ENCODE measurements at places on chromosomes 11 and 22. TPM values are rescaled to one million over a fixed set of nuclear protein-coding genes. Genes with fewer than 3 reads are reported as not detected.

- peak; percentile 10 for DNase-seq
Measured at GRCh38 chr11:131253656-131254151, 116.7 kb upstream of the NTM start.

GRCh38 chr11:39461066-39461465, 1998.4 kb downstream of the LRRC4C start:
- DNase-seq: no peak

DNA sequence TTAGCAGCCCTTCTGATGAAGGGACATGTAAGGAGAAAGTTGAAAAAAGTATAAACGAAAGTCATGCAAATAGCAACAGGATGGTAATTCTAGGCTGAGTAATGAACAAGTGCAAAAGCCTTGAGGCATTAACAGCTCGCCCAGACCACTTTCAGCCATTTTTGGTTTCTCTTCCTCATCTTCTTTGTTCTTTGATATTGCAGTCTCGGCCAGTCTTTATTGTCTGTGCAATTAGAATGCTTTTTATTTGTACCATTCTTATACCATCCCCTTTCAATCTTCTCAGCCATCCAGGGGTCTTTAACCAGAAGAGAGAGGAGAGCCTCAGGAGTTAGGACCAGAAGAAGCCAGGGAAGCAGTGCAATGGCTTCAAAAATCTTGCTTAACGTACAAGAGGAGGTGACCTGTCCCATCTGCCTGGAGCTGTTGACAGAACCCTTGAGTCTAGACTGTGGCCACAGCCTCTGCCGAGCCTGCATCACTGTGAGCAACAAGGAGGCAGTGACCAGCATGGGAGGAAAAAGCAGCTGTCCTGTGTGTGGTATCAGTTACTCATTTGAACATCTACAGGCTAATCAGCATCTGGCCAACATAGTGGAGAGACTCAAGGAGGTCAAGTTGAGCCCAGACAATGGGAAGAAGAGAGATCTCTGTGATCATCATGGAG, 7.3 kb downstream of the TRIM34 start:
- DNase-seq: no peak

DNA sequence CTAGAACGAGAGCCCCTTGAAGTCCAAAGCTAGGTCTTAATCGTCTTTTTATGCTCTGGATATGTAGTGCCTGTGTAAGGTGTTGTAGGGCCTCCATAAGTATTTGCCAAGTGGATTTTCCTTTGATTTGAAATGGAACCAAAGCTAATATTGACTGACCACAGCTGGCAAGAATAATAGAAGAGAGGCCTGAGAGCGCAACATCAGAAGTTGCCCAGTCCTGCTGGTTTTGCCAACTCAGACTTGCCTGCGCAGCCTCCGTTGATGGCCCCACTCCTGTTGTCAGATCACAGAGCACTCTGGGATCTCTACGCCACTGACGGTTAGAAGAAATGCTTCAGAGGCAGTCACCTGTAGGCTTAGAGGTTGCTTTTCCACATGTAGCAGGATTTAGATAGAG, 251.2 kb downstream of the TENM4 start:
- no peak for DNase-seq

DNA sequence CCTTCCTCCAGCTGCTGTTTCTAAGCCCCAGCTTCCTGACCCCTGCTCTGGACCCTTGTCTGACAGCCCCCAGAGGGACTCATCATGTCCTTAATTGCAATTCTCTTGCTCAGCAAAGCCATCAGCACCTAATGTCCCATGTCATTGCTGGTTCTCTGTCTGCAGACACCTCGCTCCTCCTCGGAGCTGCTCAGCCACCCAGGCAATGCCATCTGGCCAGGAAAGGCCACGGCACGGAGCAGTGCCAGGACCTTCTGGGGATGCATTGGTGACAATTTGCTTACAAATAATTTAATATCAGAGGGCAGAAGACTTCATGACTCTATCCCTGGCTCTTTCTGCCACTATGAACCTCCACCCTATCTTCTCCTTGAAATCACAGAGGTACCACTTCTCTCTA, 107.0 kb upstream of the THY1 start:
- DNase-seq: no peak

GRCh38 chr11:111937461-111937769, 272 bp downstream of the DIXDC1 start:
- DNase-seq: no peak

DNA sequence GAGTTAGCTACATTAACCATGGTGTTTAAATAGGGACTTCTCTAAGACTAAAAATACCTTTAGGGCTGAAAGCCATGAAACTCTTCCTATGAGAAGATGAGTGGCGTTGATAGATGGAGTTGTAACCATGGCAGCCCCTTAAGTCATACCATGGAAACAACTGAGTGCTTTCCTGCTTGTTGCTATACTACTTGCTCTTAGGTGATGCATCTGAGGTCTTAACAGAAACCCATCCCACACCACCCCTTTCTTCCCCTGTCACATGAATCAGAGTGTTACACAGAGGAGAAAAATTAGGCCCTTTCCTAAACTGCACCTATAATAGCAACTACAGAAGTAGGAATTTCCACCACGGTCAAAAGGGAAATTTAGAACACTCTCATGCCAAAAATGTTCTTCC, 64.3 kb upstream of the ZC3H12C start:
- no peak for DNase-seq

DNA sequence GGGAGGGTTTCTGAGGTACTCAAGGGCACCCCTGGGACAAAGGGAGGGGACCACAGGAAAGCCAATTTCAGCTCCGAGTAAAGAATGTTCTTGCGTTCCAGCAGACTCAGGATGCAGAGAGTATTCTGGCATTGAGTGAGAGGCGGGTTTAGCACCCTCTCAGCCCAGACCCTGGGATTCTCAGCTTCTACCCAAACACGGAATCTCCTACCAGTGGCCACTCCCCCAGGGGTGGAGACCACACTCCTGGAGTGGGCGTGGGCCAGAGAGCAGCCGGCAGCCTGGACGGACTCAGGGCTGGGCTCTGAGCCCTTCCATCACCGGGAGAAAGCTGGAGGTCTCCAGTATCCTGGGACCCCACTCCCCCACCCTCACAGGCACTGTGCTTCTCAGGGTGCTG, 26.1 kb upstream of the TTLL12 start:
- no peak for DNase-seq

DNA sequence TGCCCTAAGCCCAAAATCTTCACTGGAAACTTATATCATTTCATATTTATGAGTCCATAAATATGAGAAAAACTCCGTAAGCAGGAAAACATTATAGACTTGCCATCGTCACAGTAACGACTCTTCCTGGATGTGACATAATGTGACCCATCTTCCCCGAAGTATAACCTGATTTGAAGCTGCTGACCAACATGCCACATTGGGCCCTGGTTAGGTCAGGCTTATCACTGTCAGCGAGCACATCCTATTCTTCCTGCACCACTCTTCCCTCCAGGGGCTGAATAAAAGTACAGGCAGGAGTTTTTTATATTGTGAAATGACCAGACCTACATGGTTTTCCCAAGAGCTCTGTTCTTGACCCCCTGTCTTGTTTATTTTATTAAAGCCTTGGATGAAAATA, 12.1 kb upstream of the BLID start:
- no peak for DNase-seq

GRCh38 chr11:79062814-79063762, 377.7 kb downstream of the TENM4 start:
- no peak for DNase-seq

DNA sequence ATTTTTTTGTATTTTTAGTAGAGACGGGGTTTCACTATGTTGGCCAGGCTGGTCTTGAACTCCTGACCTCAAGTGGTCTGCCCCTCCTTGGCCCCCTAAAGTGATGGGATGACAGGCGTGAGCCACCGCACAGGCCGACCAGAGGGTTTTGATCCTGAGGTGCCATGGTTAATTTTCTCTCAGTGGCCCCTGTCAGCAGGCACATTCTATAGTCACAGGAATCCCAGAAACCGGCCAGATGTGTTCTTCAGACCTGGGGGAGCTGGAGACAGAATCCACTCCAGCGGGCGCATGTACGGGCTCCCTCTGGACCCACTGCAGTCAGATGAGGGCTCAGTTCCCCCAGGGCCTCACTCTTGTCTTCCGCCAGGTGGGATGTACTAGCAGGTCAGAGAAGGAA, 17.0 kb downstream of the IGLL1 start:
- DNase-seq: no peak

- no peak for DNase-seq
Measured at GRCh38 chr11:724778-725386, 18.9 kb downstream of the EPS8L2 start.

GRCh38 chr22:49781289-49781782, 46.3 kb downstream of the BRD1 start:
- DNase-seq: peak; percentile 30

DNA sequence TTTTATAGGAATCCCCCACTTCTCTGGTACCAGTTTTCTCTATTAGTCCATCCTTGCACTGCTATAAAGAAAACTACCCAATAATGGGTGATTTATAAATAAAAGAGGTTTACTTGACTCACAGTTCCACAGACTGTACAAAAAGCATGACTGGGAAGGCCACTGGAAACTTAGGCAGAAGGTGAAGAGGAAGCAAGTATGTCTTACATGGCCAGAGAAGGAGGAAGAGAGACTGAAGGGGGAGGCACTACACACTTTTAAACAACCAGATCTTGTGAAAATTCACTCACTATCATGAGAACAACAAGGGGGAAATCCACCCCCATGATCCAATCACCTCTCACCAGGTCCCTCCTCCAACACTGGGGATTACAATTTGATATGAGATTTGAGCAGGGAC, 68.9 kb upstream of the GNAZ start:
- DNase-seq: no peak

GRCh38 chr22:48885919-48886305, 941.8 kb downstream of the BRD1 start:
- no peak for DNase-seq

DNA sequence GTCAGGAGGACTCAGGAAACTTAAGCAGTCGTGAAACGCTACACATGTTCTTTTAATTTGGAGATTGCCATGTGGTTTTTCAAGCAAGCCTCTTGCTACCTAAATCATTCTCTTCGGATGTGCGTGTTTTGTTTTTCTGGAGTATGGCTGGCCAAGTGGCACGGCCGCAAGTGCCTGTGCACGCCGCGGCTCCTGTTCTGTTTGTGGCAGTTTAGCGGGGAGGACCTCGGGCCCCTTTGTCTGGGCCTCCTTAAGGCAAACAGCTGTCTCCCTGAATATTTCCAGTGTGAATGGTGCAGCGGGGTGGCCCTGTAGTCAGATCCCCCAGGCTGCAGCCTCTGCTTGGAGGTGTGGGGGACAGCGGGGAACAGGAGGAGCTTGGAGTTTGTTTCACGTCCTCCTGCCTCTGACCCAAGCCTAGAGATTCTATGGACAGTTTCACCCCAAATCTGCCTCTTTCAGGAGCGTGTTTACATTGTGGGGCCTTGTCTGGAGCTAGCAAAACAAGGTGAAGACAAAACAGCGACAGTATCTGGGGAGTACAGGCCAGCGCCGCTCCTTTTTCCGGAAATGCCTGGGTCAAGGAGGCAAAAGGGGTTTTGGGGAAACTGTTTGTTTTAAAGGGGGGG, 1.3 kb downstream of the LRP5 start:
- peak; percentile 41 for DNase-seq

DNA sequence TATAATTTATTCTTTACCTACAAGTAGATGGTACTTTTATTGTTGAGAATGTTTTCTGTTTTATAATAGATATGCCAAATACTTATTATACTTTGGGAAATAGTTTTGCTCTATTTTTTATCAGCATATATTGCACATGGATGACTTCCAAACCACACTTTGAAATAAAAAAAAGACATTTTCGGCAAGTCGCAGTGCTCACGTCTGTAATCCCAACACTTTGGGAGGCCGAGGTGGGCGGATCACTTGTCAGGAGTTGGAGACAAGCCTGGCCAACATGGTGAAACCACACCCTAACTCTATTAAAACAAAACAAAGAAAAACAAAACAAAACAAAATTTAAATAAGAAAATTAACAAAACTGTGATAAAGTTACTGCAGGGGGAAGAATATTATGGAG, 983.9 kb upstream of the CNTN5 start:
- DNase-seq: no peak

The GTSE1 gene
- total RNA-seq: 10.4 TPM

The ROBO4 gene
- under 0.01 TPM for total RNA-seq

The PRAME gene
- total RNA-seq: 0.43 TPM

The YPEL1 gene
- under 0.01 TPM for total RNA-seq

The ZBTB16 gene
- total RNA-seq: 0.32 TPM

The TMEM86A gene
- 0.32 TPM for total RNA-seq

The APOBEC3G gene
- total RNA-seq: 11.6 TPM

The POU2F3 gene
- not detected for total RNA-seq

The SPTBN2 gene
- total RNA-seq: 1.3 TPM

The TMPRSS5 gene
- total RNA-seq: under 0.01 TPM
